Neural crest cell (in vitro differentiated cells): ENCODE measurements at places on chromosomes 1 and 21. TPM values are rescaled to one million over a fixed set of nuclear protein-coding genes. Genes with fewer than 3 reads are reported as not detected.

Gene ERG
- total RNA-seq: 0.19 and 0.61 TPM in 2 replicates

Gene FAM177B
- total RNA-seq: 0.47 TPM in 1 of 2 replicates, not detected in the other

Gene MYCL
- total RNA-seq: 23.0 and 25.8 TPM in 2 replicates

- no peak overlapping the region for H3K4me3 ChIP-seq
- no peaks in the 10 kb centered on the region for H3K4me1 ChIP-seq
- H3K27ac ChIP-seq: no peak overlapping the region
- H3K36me3 ChIP-seq: no peaks in the 10 kb centered on the region
- DNase-seq: no peak
- no peaks in the 10 kb centered on the region for H3K27me3 ChIP-seq
Measured at GRCh38 chr1:99062192-99062591, 57.5 kb upstream of the PLPPR5 start.

DNA sequence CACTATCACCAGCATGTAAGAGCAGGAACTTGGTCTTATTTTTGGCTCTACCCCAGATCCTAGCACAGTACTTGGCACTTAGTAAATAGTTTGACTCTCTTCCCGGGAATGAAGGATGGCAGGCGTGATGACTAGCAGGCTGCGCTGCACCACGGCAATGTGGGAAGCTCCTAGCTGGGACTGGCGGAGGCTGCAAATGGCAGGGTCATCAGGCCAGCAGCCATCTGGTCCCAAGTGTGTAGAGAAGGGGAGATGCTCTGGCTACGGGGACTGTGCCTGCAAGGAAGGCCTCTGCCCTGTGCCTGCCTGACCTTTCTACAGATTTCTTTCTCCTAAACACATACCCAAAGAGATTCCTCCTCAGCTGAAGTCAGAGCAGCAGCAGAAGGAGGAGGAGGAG, 95.0 kb downstream of the KCND3 start:
- DNase-seq: no peak
- peaks cover 4% of the 10 kb centered on the region for H3K4me1 ChIP-seq
- no peak overlapping the region for H3K27ac ChIP-seq
- no peak overlapping the region for H3K4me3 ChIP-seq
- no peaks in the 10 kb centered on the region for H3K36me3 ChIP-seq

Gene PRR9
- not detected in 2 replicates for total RNA-seq

GRCh38 chr1:233060461-233060994, 110.1 kb downstream of the NTPCR start:
- no peak overlapping the region for H3K4me3 ChIP-seq
- H3K36me3 ChIP-seq: peaks cover 17% of the 10 kb centered on the region

- peaks cover 19% of the 10 kb centered on the region for H3K4me1 ChIP-seq
- H3K27me3 ChIP-seq: peaks cover 18% of the 10 kb centered on the region
- H3K27ac ChIP-seq: no peak overlapping the region
- DNase-seq: no peak
Measured at GRCh38 chr1:181501612-181502011, 18.3 kb downstream of the CACNA1E start.
